ENCODE measurements at places on chromosomes 12 and 14.

DNA sequence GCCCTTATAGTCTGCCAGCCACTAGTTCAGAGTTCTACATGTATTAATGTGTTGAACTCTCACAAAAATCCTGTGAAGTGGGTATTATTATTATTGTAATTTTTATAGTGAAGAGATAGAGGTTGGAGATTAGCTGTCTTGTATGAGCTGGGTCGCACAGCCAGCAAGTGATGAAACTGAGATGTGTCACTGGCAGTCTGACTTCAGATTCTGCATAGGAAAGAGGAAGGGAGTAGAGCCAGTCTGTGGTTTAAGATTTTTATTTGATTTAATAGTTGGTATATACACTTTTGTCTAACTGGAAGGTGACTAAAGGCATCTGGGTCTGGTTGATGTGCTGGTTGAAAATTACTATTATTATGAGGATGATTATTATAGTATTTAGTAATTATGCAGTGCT, 5.8 kb upstream of the FRS2 start:
- peak; percentile 61 for DNase-seq

GRCh38 chr14:75510547-75510946, 11.7 kb upstream of the BATF start:
- DNase-seq: no peak

DNA sequence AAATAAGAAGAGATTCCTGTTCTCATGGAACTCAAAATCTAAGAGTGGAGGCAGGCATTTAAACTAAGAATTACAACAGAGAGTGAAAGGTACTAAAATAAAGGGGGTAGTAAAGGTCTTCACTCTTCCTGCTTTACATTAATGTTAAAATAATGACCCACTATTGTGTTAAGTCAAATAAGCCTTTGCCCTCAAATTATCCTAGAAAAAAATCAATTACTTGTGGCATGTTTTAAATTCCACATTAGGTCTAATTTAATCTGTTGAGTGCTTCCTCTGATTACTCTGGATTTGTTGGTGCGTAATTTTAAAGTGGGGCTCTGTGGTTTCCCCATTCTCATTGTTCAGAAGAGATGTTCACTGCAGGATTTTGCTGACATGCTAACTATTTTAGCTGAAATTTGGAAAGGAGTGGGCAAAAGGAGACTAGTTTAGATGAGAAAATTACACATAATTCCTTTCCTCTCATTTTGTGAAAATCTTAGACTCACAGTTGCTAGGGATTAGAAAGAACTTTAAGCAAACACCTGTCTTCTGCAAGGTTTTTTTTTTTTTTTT, 35.5 kb downstream of the BTG1 start:
- no peak for DNase-seq

GRCh38 chr14:78566859-78567172, 396.6 kb downstream of the NRXN3 start:
- no peak for DNase-seq

DNA sequence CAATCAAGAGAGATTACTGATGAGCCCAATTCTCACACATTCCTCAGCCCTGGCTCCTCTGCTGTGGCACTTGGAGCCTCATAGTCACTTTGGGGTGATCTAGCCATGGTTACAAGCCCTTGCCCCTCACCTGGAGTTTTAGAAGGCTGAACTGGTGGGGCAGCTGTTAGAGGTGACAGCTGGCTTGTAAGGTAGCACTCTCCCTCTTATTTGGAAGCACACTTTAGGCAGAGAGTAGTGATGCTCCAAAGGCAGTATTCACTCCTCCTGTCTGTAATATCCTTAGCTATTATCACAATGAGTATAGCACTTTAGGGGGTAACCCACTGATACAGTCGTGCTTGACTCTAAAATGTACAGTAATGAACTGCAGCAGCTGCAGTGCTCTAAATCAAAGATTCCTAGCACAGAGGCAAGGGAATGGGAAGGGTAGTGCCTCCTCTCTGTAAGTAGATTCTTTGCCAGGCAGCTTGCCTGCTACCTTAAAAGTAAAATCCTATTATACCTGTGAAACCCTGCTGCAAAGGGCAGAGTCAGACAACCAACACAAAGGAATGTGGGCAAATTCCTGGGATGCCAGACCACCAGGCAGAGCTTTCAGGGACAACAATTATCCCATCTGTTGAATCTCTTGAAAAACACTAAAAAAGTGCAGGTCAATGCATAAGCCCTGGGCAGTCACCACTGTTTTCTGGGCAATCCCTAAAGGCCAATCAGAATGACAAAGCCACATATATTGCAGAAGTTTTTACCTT, 336.3 kb downstream of the NOVA1 start:
- no peak for DNase-seq

GRCh38 chr12:108642899-108643654, 9.4 kb upstream of the SELPLG start:
- DNase-seq: no peak

- DNase-seq: no peak
Measured at GRCh38 chr14:34233619-34234018, 228.4 kb downstream of the SPTSSA start.

- DNase-seq: no peak
Measured at GRCh38 chr12:85956081-85956480, 82.0 kb downstream of the NTS start.

DNA sequence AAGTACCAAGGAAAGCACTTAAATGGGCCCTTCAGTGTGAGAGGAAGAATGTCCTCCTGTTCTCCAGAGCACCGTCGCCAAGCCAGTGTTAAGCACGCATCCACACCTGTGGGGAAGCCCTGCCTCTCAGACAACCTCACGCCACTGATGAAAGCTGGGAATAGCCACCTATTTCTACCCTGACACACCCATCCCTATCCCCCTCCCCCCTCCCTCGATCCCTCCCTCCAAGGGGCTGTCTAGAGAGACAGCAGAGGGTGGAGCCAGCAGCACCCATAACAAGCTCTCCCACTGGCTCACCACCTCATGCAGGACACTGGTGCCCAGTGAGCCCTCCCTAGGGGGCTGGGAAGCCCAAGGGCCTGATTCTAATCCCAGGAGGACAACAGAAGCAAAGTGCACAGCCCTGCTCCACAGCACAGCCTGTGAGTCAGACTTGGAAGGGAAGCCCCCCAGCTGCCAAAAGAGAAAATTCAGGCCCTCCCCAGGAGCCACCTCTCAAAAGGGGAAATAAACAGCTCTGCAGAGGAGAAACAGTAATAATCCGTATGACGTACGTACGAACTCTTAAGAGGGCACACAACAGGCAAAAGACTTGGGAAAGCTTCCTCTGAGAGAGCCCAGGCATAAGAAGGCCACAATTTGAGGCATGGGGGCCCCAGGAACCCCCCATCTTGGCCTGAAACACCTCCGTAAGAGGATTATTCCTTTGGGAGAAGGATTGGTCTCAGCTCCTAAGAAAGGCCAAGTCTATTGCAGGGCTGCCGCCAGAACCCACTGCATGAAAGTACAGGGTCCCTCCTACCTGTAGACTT, 7.8 kb downstream of the PITPNM2 start:
- DNase-seq: peak; percentile 82

- peak; percentile 51 for DNase-seq
Measured at GRCh38 chr14:34851395-34851794, 23.8 kb downstream of the BAZ1A start.

GRCh38 chr14:90409209-90409730, 12.4 kb downstream of the CALM1 start:
- DNase-seq: peak; percentile 65

DNA sequence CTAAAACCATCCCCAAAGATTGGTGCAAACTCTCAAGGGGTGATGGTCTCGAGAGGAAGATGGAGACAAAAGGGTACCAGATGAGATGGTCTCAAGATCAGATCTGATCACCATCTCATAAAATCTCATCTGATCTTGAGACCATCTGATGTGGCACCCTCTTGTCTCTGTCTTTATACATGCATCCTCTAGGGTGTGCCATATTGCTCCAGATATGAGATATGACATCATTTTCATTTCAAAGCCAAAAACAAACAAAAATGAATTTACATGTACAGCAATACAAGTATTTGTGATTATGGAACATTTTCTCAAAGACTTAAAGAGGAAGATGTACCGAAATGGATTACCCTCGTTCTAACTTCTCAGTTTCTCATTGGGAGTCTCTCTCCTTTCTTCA, 787.2 kb downstream of the GALC start:
- no peak for DNase-seq

DNA sequence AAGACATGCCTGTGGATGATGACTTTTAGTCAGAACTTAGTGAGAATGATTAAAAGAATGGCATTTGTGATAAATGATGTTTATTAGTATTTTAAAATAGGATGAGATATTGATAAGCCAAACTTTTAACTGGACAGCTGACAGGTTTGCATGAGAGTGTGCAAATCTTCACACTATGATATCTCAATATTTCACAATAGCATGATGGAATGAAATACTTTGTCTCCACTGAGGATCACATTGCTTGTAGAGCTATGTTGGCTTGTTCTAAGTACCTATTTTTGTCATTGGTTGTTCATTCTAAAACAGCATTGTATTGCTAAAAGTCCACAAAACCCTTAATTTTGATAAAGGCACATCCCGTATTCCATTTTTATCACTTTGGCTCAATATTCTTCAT, 322.1 kb downstream of the ACSS3 start:
- DNase-seq: no peak

DNA sequence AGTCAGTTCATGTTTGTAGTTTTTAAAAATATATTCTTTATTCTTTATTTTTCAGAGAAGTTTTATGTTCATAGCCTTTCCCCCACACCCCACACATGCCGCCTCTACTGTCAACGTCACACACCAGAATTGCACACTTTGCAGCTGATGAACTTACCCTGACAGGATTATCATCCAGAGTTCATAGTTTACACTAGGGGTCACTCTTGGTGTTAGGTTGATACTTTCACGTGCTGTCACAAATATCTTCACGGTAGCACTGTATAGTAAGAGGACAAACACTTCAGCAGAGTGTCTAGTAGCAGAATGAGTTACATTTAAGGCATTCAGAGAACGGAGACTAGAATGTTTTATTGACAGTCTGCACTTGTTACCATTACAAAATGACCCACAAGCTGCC, 5.1 kb downstream of the DPPA3 start:
- peak; percentile 58 for DNase-seq

DNA sequence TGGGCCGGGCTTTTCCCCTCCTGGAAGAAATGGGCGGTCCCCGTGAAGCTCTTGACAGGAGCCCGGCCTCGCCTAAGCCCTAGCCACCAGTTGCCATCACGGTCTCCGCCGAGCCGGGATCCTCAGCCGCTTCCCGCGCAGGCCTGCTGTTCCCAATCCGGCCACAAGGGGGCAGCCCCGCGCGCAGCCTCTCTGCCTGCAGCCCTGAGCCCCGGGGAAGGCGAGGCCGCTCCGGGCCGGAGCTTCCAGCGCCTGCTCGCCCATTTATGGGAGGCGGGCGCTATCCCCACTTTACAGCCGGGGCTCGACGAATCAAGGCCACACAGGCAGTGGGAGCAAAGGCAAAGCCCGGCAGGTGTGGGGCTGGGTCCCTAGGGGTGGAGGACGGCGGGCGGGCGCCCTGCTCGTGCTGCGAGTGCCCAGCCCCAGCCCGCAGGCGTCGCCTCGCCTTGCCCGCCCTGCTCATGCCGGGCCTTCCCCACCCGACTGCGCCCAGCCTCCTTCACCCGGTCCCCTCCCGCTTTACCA, 61.5 kb downstream of the LGMN start:
- DNase-seq: peak; percentile 74

- no peak for DNase-seq
Measured at GRCh38 chr14:96512602-96513397, 10.6 kb downstream of the PAPOLA start.

DNA sequence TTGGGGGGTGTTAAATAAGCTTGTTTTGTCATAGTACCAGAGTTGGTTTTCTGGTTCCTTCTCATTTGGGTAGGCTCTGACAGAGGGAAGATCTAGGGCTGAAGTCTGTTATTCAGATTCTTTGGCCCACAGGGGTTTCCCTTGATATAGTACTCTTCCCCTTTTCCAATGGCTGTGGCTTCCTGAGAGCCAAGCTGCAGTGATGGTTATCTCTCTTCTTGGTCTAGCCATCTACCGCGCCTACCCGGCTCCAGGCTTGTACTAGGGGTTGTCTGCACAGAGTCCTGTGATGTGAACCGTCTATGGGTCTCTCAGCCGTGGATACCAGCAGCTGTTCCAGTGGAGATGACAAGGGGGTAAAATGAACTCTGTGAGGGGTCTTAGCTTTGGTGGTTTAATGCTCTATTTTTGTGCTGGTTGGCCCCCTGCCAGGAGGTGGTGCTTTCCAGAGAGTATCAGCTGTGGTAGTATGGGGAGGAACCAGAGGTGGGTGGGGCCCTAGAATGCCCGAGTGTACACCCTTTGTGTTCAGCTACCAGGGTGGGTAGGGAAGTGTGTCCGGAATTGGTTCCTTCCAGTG, 209.7 kb downstream of the GPHN start:
- DNase-seq: no peak

DNA sequence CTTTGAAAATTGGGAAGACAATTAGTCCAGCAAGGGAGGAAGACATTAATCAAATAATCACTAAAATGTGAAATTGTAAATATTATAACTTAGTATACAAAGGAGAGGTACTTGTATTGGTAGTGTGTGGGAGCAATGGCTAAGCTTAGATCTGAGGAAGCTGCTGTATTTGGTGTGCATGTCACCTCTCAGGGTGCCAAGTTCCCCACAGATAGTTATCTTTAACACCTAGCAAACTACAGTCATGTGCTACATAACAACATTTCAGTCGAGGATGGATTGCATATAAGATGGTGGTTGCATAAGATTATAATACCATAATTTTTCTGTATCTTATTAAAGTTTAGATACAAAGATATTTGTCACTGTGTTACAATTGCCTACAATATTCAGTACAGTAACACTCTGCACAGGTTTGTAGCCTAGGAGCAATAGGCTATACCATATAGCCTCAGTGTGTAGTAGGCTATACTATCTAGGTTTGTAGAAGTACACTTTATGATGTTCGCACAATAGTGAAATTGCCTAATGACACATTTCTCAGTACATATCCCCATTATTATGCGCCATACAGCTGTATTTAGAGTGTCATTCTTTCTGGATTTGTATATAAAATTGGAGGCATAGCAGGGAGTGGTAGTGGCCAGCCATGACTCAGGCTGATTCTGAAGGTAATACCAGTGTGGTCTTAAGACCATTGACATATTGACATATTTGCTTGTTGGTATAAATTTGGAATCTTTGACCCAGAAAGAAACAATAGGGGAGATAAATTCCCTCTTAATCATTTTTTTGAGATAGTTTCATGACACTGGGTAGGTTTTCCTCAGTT, 55.8 kb downstream of the RAD51B start:
- no peak for DNase-seq

- DNase-seq: no peak
Measured at GRCh38 chr12:3489057-3489456, 1.9 kb upstream of the PRMT8 start.

DNA sequence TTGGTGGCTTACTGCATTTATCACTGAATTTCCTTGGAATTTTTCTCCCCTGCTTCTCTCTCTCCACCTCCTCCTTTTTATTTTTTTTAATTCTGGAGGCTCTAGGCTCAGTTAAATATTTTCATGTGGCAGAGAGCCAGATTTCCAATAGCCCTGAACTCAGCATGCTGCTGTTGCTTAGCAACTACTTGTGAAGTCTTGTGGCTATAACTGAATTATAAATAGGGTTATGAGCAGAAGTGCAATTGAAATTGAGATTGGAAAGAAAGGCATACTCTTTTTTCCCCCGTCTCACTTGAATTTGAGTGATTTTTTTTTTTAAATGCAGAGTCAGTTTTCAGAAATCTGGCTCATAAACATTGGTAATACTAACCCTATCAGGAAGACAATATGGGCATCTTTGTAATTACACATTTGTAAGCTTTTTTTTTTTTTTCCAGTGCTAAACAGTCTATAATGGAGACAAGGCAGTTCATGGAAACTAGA, 38.3 kb downstream of the ATF7IP start:
- no peak for DNase-seq

GRCh38 chr14:70906793-70907175, 475 bp upstream of the PCNX1 start:
- DNase-seq: no peak

GRCh38 chr14:64574371-64575107, 24.8 kb downstream of the PPP1R36 start:
- DNase-seq: no peak

Measured in suppressor macrophage treated with lipopolysaccharide for 1 hour (primary cell).